ENCODE measurements at places on chromosomes 6 and 20. TPM values are rescaled to one million over a fixed set of nuclear protein-coding genes. Genes with fewer than 3 reads are reported as not detected.

CPXM1 gene
- not detected for polyA plus RNA-seq

SPDEF gene
- polyA plus RNA-seq = not detected

DBNDD2 gene
- 690 TPM for polyA plus RNA-seq

BTN1A1 gene
- polyA plus RNA-seq = not detected

SRSF12 gene
- polyA plus RNA-seq = 8.6 TPM

REM1 gene
- not detected for polyA plus RNA-seq

FGD2 gene
- not detected for polyA plus RNA-seq

MAFB gene
- polyA plus RNA-seq = 1.7 TPM

SIRPG gene
- polyA plus RNA-seq = 4.9 TPM

LAMA2 gene
- polyA plus RNA-seq = 1.2 TPM

FUCA2 gene
- polyA plus RNA-seq = 33.7 TPM

TENT5A gene
- 5.0 TPM for polyA plus RNA-seq

DEFB126 gene
- polyA plus RNA-seq = not detected

ZNF292 gene
- 27.4 TPM for polyA plus RNA-seq

TRIM10 gene
- not detected for polyA plus RNA-seq

L3MBTL3 gene
- 1.2 TPM for polyA plus RNA-seq

BMP7 gene
- polyA plus RNA-seq = 1.8 TPM

CNKSR3 gene
- 0.63 TPM for polyA plus RNA-seq

NCOA7 gene
- 418 TPM for polyA plus RNA-seq

CDH4 gene
- 0.45 TPM for polyA plus RNA-seq

SYCP2L gene
- 0.15 TPM for polyA plus RNA-seq

TNXB gene
- not detected for polyA plus RNA-seq

RIN2 gene
- polyA plus RNA-seq = 5.1 TPM

HSPA1L gene
- 1.6 TPM for polyA plus RNA-seq

CSTF1 gene
- polyA plus RNA-seq = 19.8 TPM

C20orf202 gene
- 3.3 TPM for polyA plus RNA-seq

FOXQ1 gene
- polyA plus RNA-seq = 1.8 TPM

CCN6 gene
- polyA plus RNA-seq = 1.5 TPM

C6orf15 gene
- not detected for polyA plus RNA-seq

Measured in Purkinje cell (primary cell).